ENCODE measurements at places on chromosomes 16 and 17.
A peak's percentile ranks its signal among the peaks of the same experiment; 100 is the strongest.

- DNase-seq: no peak
Observed at GRCh38 chr17:81556863-81557262, 4.7 kb upstream of the FAAP100 start.

DNA sequence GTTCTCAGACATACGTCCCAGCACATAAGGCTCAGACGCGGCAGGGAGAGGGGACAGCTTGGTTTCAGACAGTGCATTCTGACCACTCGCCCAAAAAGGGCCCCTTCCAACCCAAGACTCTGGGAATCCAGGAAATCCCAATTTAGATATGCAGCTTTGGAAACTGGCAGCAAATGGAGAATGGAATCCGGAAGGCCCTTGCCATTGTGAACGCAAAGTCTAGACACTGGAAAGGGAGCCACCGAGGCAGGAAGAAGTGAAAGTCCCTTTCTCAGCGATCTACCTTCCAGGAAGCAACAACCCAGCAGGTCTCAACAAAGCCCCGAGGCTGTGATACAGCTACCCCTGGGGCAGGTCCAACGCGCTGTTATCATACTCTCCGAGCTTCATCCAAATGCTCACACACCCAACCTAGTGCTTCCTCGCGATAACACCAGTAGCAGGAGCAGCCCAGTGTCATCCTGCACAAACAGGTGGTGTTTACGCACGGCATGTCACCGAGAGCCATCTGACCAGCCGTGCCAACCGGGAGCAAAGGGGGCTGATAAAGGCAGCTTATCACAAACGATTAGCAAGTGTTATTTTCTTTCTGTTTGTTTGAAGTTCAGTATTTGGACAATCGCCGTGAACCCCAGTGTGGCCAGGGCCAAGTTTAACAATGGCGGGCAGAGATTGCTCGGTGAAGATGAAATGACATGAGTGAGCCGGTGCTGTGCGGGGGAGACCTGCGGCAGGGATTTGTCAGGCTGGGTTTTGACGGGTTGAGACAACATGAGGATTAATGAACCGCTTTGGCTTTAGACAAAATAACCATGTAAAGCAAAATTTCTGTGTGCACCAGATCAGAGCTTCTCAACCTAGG lies 240.6 kb downstream of the FOXL1 start:
- no peak for DNase-seq

DNA sequence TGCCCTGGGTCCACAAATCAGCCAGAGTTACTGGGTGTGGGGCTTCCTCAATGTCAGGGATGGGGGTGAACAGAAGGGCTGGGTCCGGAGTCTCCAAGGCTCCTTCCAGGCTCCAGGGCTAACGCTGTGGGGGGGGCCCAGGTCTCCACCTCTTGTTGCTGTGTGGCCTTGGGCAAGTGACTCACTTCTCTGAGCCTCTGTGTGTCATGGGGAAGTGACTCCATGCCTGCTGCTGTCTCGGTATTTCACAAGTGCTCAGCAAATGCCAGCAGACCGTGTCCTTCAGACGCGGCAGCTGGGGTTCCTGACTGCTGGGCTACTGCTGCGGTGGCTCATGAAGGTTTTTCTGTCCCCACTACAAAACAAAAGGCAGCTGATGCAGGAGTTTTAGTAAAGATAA lies 26.6 kb downstream of the JPH3 start:
- DNase-seq: no peak

GRCh38 chr16:4395055-4395726 lies 21.2 kb downstream of the CORO7 start:
- no peak for DNase-seq

DNA sequence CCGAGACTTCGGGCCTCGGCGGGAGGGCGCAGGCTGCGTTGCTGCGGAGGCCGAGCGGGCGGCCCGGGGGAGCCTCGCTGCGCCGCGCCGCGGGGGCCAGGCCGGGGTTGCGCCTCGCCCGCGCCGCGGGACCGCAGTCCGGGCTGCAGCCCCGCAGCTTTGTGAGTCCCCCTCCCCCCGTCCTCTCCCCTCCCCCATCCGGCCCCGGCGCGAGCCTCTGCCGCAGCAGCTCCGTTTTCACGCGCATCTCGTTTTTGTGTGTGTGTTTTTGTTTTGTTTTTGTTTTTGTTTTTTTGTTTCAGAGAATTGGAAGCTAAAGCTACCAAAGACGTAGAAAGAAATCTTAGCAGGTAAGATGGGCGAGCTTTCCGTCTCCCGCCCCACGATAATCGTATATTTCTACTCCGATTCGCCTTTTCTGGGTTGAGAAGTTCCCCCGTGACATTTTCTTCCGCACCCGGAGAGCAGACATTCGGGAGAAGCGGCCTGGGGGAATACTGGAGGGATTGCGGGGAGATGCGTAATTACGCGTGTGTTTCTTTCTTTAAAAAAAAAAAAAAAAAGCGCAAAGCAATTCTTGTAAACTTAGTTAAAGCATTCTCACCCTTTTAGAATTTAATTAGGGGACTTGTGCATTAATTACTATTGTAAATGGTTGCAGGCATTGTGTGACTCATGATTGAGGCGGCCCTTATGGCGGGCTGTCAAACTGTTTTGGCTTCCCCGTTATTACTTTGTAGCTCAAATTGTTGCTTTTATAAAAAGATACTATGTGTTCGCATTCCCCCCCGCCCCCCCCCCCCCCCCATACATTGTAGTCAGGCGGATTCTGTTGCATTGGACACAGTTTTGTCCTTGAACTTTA lies 732 bp downstream of the TNRC6A start:
- DNase-seq: peak; percentile 11

GRCh38 chr17:1087381-1088241 lies 90.7 kb downstream of the TIMM22 start:
- DNase-seq: no peak

- DNase-seq: no peak
Observed at GRCh38 chr17:55212880-55213279, 51.9 kb upstream of the HLF start.

- DNase-seq: no peak
Observed at GRCh38 chr17:79607940-79608623, 2.8 kb downstream of the RBFOX3 start.

GRCh38 chr16:27242868-27243590 lies 25.5 kb downstream of the NSMCE1 start:
- no peak for DNase-seq

DNA sequence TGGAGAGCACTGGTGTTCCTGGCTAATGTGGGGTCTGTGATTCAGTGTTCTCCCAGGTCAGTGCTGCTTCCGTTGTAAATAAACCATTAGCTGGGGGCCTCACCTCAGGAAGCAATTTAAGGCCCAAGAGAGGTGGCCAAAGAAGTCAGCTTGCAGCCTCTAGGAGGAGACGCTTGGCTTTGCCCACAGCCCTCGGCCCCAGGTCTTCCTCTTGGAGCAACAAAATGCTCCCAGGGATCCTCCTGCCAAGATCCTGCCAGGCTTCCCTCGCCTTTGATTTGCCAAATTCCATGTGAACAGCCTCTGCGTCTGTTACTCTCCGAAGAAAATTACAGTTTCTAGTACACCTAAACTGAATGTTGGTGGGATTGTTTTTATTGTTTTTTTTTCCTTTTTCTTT lies 62.4 kb upstream of the TBX2 start:
- no peak for DNase-seq

- DNase-seq: no peak
Observed at GRCh38 chr17:76574166-76574565, 11.5 kb downstream of the ST6GALNAC2 start.

GRCh38 chr17:37187262-37187661 lies 188.5 kb upstream of the C17orf78 start:
- DNase-seq: no peak

- DNase-seq: no peak
Observed at GRCh38 chr17:15658296-15658695, 25.8 kb downstream of the TRIM16 start.

DNA sequence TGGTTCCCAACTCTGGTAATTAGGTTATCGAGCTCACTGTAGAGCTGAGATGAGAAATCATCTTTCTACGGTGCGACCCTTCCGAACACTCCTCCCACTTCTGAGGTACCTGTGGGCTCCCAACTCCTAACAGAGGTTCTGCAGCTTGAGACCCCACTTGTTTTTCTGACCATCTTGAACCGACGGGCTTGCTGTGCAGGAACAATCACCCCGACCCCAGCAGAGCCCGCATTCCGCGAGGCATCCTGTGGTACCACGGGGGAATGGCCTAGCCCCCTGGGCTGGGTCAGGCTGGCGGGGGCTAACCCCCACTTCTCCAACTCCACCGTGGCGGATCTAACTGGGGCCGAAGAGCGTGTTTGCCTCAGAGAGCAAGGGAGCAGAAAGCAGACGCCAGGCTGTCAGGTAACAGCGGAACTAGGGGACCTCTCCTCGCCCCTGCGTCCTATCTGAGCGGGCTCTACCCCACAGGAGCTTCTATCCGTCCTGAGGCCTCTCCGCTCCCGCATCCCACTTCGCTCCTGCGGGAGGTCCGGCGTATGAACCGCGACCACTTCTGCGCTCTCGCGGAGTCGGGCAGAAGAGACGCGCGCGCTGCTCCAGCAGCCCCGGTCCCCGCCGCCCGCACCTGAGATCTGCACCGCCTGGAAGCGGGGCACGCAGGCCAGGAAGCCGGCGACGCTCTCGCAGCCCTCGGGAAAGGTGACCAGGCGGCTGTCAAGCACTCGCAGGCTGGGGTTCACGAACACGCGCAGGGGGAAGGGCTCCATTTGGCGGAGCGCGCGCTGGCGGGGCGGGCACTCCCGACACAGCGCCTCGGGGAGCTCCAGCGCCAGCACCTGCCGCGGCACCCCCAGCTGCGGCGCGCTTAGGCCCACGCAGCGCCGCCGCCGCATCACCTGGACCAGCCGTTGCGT lies 761 bp downstream of the PDF start:
- DNase-seq: no peak

- no peak for DNase-seq
Observed at GRCh38 chr16:35492225-35492624, 2032.8 kb downstream of the TP53TG3F start.

DNA sequence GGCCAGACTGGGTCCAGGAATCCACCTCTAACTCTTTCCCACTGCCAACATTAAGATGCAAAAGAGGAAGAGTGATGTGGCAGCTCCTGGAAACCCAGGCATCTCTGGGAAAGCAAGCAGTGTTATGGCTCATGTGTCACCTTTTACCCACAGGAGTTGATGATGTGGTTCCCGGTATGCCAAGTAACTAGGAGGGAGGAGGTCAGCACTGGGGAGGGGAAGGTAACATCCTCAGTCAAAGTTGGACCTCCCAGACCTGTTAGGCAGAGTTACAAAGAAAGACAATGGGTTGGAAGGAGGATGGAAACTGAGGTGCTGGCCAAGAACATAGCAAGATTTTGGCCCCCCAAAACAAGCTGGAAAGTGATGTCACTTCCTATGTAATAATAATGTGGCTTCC lies 11.4 kb downstream of the KRABD2 start:
- DNase-seq: peak; percentile 13

DNA sequence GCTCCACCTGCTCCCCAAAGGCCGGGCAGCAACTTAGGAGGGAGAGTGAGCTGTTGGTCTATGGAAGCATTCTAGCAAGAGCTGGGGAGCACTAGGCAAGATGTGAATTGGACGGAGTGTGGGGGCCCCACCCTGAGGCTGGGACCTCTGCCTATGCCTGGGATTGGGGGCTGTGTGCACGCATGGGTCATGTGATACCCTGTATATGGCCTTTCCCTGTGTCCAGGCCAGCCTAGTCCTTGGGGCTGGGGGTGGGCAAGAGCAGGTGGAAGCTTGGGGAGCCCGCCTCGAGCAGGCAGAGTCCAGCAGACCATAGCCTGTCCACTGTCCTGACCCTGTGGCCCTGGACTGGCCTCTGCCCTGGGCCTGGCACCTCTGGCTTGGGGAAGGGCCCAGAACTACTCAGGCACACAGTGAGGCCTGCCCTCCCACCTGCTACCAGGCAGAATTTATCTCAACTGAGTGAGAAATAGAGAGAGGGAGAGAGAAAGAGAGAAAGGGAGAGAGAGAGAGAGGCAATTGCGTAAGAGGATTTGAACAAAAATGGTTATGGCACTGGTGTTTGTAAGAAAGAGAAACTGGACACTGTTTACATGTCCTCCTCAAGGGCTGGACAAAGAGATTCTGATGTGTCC lies 19.1 kb downstream of the PDP2 start:
- DNase-seq: peak; percentile 49

DNA sequence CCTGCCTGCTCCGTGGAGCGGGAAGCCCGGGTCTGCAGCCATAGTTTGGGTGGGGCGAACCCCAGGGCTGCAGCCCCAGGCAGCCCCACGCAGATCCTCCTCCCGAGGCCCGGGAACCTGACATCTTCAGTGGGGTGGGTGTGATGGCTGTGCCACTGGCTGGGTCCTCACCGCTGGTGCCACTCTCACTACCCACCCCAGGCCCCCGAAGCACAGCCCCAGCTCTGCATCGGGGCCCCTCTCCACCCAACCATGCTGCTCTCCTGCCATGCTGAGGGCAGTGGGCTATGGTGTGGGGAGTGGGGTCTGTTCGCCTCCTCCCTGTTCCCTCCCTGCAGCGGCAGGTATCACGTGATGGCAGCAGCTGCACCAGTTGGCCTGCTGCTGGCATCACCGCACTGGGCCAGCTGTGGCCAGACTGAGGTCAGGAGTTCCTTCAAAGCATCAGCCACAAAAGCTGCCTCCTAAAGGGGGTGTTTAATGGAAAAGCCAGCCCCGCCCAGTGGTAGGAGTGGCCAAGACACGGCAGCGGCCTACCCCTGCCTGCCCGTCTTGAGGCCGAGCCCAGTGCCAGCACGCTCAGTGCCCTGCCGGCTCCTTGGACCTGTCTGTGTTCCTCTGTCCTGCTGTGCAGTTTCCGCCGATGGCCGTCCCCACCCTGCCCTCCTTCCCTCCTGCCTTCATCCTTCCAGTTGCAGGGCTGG lies 10.8 kb downstream of the KCTD5 start:
- DNase-seq: no peak

DNA sequence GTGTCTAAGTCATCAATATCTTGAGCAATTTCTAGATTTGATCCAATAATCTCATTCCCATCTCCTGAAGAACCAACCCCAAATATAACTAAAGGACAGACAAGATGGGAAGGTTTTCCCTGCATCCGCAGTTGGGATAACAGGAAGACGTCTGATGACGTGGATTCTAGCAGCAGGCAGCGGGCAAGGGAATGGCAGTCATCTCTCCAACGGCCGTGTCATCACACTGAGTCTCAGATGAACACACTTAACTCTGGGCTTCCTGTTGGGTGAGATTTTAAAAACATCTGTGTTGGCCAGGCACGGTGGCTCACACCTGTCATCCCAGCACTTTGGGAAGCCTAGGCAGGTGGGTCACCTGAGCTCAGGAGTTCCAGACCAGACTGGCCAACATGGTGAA lies 20.9 kb upstream of the TIMP2 start:
- no peak for DNase-seq

- DNase-seq: peak; percentile 68
Observed at GRCh38 chr17:67994817-67995569, 1.3 kb downstream of the C17orf58 start.

All from NCI-H226 (cell line).